ENCODE measurements at places on chromosomes 16 and 17.

GRCh38 chr17:68771867-68772515 lies 170.8 kb upstream of the FAM20A start:
- peak; percentile 35 for DNase-seq

GRCh38 chr17:30251931-30252330 lies 16.4 kb upstream of the SLC6A4 start:
- no peak for DNase-seq

GRCh38 chr17:1122533-1123392 lies 57.0 kb downstream of the ABR start:
- DNase-seq = no peak

DNA sequence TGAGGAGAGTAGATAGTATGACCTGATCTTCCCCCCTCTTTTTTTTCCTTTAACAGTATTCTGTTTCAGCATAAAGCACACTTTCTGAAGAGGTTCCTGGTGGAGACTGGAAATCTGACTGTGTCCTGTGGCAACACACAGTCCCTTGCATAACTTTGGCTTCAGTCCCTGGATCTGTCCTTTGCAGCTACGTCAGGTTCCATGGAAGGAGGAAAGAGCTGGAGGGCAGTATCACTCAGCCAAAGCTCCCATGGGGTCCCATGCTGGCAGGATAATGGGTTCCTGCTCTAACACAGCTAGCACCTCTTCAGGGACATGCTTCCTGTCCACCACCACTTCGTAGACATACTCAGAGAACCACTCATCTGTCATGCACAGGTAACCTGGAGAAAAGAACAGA lies 13.3 kb upstream of the SLC6A4 start:
- DNase-seq = no peak

DNA sequence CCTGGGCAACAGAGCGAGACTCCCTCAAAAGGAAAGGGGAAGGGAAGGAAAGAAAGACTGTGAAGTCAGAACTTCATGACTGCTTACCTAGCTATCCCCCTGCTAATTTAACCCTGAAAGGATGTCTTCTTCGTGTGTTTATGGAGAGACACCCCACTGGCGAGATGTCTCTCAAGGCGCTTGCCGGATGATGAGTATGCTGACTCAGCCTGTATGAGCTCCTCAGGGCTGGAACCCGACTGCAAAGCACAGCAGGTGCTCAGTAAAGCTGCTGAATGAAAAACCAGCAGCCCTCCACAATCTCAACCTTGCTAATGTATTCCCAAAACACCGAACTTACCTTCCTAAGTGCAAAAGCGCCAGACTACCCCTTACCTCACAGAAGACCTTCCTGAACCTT lies 2.3 kb downstream of the ANKFY1 start:
- no peak for DNase-seq

- no peak for DNase-seq
These were observed 49.9 kb upstream of the DOC2B start for GRCh38 chr17:231191-231965.

DNA sequence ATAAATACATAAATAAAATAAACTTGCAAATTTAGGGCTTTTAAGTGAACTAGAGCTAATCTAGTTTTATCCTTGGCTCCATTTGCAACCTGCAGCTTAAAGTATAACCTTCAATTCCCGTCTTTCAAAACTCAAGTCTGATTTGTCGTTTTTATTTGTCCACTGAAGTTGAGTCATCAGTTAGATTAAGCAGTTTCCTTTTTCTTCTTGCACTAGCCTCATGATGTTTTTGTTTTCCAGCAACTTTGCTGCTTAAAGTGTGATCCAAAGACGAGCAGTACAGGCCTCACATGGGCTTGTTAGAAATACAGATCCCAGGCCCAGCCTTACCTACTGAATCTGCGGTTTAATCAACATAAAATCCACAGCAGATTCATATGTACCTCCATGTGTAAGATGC lies 13.8 kb downstream of the ARSG start:
- no peak for DNase-seq

DNA sequence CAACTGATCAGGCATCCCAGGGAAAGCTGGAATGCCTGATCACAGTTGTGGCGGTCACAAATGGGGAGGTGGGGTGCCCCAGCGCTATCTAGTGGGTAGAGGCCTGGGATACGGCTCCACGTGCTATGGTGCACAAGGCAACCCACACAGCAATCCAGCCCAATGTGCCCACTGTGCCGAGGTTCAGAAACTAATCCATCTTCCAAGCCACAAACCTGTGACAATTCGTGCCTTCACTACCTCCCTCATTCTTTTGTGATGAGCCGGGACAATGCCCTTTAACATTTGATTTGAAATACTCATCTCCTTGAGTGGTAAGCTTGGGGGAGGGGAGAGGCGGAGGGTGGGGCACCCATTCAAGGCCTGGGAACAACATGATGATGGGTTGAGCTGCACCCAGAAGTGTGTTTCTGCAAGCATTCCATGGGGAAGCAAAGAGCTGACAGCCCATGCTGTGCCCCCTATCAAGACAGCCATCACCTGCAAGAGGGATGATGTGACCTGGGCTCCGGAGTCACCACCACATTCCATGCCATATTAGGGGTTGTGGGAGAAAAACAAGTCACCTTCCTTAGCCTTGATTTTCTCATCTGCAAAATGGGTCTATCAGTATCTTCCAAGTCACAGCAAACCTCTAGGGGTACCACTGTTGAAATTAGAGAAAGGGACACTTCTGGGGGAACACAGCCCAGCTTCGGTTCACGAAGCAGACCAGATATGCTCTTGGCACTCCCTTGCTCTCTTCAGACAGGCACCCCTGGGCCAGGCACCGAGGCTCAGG lies 3.7 kb downstream of the ELOB start:
- DNase-seq = no peak

DNA sequence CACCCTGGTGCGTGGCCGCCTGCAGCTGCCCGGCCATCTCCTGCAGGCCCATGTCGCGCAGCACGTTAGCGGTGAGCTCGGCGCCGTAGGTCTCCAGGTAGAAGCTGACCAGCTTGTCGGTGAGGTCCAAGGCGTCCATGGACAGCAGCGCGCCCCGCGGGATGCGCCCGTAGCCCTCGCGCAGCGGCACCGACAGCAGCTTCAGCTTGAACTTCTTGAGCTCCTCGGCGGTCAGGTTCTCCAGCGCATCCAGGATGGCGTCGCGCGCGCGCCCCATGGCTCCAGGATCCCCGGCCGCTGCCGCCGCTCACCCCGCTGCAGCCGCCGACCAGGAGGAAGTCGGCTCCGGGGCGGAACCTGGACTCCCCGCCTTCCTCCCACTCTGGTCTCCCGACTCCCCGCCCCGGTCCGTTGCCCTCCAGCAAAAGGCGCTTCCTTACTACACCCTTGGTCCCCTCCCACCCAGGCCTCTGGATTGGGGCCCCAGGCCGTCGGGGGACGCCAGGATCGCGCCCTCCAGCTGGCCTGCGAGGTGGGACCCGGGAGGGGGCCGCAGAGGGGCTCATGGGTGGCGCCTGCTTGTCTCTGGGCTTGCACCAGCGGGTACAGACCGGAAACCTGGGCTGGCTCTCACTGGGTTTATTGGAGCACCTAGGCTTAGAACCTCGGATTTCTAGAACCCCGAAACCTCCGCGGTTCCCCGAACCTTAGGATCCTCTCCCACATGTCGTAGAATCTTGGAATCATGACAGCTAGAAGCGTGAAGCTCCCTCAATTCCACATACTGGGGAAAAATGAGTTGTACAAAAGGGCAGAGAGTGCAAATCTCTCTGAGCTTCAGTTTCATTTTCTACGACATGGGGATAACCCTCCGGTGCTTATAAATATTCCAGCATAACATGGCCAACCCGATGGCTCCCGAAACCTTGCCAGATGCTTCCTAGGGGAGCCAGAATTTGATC lies at the start of gene PYCARD:
TSS of gene PYCARD (minus strand) at position 347 of the 962 bp plus-strand sequence. CDS start at position 277, 70 bp downstream.
- DNase-seq = no peak

DNA sequence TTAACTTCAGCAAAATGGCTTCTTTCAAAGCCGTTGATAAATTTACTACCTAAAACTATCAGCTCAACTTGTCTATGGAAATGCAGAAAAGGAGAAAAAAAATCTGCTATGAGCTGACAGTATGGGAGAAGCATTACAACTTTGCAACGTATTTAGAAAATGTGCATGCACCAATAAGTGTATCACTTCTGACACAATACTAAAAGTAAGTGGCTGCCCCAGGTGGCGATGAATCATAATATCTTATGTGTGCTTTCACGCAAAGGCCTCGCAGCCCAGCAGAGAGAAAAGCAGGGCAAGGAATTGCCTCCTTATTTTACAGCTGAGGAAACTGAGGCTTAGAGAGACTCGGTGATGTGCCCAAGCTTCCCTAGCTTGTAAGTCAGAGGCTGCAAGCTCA lies 101.8 kb downstream of the SALL1 start:
- no peak for DNase-seq

- DNase-seq = no peak
These were observed 1.5 kb upstream of the OSGIN1 start for GRCh38 chr16:83951544-83951943.

DNA sequence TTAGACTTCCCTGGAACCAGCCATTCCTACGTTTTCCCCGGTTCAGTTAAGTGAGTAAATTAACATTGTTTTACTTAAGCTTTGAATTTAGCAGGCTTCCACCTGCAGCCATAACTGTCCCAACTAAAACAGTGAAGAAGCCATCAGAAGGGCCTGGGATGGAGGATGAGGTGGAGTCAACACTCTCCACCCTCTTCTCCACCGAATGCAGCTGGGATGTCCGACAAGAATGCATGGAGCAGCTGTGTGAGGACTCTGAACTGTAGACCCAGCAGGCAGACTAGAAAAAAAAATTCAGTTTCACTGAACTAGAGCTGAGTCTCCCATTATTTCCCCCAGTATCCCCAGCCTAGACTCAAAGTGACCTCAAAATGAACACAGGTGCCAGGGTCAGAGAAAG lies 114.8 kb downstream of the C16orf95 start:
- no peak for DNase-seq

DNA sequence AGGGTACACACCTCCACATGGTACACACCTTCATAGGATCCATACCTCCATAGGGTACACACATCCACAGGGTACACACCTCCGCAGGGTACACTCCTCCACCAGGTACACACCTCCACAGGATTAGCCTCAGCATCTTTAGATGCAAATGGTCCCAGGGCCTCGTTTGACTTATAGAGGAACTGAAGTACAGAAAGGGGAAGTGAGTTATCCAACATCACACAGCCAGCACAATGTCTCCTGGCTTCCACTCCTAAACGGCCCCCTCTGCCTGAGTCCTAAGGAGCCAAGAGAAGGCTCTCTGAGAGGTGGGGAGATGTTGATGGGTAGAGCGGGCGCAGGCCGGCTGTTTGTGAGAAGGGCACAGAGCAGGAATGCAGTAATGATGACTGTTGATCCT lies 12.0 kb downstream of the FOXN1 start:
- DNase-seq = no peak

DNA sequence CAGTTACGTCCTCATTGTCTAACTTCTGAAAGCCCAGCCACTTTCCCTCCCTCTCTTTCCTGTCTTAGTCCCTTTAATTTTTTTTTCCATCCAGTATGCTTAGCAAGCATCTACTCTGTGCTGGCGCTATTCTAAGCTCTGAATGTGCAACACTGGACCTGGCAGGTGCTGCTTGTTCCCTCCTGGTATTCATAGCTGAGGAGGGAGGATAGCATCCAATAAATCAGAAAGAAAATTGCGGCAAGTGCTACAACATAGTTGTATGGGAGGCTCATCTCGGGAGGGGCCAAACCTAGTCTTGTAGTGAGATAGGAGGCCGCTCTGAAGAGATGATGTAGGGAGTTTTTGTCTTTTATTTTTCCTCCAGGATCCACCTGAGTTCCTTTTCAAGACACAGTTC lies 457.3 kb upstream of the HSBP1 start:
- no peak for DNase-seq

DNA sequence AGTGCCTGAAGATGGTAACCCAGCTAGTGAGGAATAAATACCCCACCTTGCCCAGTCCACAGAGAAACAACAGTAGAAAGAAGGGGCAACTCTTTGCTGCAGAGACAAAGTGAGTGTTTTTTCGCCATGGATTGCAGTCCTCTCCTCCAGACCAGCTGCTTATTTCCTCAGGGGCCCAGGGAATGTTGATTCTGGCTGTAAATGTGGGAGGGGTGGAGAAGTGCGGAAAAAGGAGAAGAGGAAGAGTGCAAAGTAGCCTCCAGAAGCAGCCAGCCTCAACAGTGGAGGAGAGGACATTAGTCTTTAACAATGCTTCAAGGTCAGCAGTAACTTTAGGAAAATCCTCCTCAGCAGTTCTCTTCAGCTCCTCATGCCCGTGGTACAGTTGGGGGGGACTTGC lies 8.1 kb upstream of the PHLPP2 start:
- DNase-seq = no peak

- DNase-seq = no peak
These were observed 6.7 kb downstream of the RHBDF1 start for GRCh38 chr16:65745-66144.

GRCh38 chr17:7839190-7839875 lies 5.3 kb downstream of the KDM6B start:
- no peak for DNase-seq

DNA sequence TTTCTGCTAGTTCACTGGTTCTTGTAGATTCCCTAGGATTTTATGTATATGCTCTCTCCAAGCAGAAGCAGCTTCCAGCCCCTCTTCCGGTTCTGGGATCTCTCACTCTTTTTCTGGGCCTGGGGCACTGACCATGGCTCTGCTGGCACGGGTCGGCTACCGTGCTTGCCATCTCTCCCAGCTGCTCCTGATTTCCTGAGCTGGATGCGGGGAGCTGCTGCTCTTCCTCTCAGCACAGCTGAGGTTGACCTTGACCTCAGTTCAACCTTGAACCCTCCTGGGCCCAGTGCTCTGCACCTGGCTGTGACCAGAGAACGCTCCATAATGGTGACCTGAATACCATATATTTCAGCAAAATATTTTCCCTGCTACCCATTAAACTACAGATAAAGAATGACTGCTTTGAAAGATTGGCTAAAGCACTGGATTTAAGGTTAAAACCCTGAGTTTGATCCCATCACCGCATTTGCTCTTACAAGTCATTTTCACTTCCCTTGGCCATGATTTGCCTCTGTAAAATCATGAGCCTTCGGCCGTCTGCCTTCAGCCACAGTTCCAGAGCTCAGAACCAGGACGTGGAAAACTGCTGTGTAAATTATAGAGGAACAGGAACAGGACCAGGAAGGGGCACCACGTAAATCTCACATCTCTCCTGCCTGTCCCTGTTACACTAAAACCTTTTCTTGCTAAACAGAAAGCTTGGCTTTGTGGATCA lies 130.8 kb upstream of the CHMP6 start:
- DNase-seq = no peak

Data from GM04503 (cell line).